Tibial artery (tissue), 4 donors: ENCODE measurements at places on chromosomes 1 and 21.

- no peak for DNase-seq
These were observed 149.8 kb downstream of the PTPRC start for GRCh38 chr1:198788561-198789064.

GRCh38 chr1:227942021-227942715, 5.6 kb downstream of the WNT9A start:
- peak; percentile 12 for DNase-seq

DNA sequence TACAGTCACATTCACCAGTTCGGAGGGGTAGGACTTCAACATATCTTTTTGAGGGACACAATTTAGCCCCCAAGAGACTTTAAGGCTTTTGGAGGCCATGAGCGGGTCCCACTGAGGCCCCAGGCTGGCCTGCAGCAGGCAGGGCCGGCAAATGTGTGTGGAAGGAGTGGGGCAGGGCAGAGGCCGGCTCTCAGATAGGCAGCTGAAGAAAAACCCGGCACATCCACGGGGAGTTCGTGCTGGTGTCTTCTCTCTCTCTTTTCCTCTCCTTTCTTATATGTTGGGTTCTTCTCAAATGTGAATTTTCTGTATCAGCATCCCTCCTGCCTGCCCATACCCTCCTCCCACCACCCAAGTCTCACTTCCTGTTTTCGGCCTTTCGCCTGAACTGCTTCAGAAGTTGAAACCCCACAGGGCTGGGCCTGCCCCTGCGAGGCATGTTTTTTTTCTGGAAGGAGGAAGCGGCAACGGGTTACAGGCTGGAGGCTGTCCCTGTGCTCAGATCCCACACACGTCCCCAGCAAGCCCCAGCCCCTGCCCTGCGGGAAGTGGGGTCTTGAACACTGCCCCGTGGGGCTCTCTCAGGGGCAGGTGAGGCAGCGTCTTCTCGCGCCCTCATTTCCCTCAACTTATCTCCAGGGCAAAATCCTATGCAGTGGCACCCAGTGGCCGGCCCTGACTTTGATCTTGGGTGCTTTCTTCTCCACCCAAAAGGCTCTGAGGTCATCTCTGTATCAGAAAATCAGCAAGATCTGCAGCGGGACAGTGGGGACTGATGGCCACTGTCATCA, 9.7 kb upstream of the UMODL1 start:
- DNase-seq: peak; percentile 41

GRCh38 chr1:200367841-200368534, 41.8 kb downstream of the ZNF281 start:
- DNase-seq: no peak

- DNase-seq: no peak
These were observed 11.2 kb upstream of the GSTM4 start for GRCh38 chr1:109644670-109645069.

- no peak for DNase-seq
These were observed 233.5 kb upstream of the SGIP1 start for GRCh38 chr1:66300280-66300971.

DNA sequence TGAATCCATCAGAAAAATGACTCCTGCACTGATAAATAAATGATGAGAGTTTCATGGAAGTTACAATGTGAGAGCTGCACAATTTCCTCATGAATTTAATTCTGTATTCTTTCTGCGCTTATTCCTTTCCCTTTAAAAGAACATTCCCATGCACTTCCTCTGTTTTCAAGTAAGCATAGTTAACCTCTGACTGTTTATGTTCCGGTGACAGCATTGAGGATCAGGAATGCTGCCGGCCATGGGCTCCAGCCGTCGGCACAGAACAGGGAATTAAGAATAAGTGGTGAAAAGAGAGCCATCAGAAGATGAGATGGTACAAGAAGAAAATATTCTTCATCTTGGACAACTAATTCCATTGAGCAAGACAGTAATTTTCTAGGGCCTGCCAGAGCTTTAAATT, 65.3 kb downstream of the SUSD4 start:
- no peak for DNase-seq

DNA sequence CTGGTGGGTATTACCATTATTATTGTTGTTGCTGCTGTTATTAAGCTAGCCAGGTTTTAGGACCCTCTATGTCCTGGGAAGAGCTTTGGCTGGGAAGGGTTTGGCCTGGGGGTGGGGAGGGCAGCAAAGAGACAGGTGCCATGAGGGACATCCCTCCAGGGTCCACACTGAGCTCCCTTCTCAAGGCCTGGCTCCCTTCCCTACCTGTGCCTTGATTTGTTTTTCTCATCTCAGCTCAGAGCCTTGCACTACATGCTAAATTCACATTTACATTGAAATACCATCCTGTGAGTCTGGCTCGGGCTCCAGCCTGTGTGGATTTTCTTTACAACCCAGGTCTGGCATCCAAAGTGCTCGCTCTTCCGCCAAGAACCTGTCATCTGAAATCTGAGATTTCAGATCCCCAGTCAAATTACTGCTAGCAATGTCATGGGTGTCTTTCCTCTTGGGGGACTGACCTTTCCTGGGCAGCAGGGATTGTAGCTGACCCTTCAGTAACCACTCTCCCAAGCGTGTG, 536.3 kb downstream of the PTPRU start:
- DNase-seq: no peak

DNA sequence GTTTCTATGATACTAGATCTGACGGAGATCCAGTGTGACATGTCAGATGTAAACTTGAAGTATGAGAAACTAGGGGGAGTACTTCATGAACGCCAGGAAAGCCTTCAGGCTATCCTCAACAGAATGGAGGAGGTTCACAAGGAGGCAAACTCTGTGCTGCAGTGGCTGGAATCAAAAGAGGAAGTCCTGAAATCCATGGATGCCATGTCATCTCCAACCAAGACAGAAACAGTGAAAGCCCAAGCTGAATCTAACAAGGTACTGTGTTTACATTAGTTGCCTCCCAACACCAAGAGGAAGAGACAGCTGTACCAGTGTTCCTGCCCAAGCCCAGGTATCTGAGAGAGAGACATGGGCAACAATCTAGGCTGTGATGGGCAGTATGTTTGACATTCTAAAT, 112.2 kb upstream of the BMP8A start:
- DNase-seq: no peak

DNA sequence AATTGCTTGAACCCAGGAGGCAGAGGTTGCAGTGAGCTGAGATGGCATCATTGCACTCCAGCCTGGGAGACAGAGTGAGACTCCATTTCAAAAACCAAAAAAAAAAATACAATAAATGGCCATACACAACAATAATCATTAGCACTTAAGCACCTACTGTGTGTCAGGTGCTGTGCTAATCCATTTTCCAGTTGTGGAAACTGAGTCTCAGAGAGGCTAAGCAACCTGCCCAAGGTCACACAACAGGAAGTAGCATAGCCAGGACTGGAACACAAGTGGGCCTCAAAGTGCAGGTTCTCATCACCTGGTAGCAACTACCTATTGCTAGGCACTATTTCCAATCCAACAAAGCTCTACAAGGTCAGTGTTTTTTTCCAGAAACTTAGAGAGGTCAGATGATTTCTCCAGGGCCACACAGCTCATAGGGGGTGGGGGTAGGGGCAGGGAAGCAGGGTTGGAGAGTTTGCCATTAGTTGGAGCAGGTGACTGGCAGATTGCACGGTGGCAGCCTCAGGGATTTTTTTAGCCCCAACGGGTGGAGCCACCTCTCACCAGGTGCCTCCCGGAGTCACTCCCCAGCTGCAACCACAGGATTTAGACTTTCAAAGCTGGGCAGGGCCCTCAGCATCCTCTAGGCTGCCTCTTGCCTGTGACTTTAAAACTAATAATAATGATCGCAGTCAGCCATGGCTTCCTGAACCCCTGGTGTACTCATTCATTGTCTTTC, 52.5 kb upstream of the ID3 start:
- DNase-seq: no peak

- DNase-seq: no peak
These were observed 18.1 kb upstream of the ARHGAP29 start for GRCh38 chr1:94255476-94255875.

- no peak for DNase-seq
These were observed 3.7 kb upstream of the AUNIP start for GRCh38 chr1:25862785-25863485.

GRCh38 chr1:228818296-228818695, 83.0 kb downstream of the RHOU start:
- no peak for DNase-seq

DNA sequence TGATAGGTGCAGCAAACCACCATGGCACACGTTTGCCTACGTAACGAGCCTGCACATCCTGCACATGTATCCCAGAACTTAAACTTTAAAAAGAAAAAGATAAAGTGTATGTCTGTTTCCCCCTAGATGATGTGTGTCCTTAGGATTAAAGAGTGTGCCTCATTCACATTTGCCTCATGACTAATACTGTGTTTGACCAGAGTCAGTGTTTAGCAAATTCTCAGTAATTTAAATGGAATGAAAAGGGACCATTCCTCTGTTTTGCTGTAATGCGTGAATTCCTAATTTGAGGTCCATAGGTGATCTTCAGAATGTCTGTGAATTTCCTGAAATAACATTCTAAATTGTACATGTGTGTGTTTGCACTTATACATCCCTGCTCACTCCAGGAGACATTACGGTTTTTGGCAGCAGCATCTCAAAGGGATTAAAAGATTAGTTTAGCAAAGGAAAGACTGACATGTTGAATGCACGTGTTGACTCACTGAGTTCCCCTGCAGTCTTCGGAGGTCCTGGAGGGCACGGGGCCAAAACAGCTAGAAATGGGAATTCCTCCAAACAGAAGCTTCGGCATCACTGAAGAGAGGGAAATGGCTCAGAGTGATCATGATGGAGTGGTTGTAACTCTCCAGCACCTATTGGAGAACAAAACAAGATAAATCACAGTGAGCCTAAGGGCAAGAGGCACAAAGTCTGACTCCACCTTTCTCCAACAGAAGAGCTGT, 19.1 kb upstream of the SLC35F3 start:
- DNase-seq: no peak

GRCh38 chr1:182909578-182909977, 43.4 kb downstream of the SHCBP1L start:
- no peak for DNase-seq

DNA sequence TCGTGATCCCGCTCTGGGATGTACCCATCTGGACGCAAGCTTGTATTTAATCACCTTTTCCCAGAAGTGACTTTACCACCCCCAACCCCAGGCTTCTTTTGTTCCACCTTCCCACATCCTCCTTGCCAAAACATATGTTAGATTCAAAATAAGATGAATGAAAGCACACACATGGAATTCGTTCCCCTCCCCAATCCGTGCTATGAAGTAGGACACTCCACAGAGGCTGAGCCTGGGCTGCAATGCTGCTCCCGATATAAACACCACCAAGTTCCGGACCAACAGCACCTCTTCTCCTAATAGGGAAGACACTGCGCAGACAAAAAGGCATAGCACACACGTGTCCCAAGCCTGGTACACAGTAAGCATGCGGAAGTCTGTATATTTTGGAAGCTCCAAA, 86.1 kb downstream of the CLSTN1 start:
- DNase-seq: no peak

DNA sequence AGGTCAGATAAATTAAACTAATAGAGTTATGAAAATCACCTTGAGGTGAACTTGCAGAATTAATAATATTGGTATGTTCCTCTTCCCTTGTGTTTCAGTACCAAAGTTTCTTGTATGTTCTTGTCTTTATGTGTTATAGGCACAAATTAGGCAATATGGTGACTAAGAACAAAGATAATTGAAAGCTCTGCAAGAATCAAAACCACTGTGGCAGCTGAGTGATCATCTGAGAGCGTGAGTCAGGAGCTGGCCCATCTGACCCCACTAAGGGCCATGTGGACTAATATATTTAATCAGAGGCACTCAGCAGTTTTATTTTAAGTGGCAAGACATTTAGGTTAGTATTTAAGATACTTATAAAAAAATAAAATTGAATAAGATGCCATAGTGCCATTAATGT, 12.8 kb upstream of the CASQ2 start:
- DNase-seq: no peak

DNA sequence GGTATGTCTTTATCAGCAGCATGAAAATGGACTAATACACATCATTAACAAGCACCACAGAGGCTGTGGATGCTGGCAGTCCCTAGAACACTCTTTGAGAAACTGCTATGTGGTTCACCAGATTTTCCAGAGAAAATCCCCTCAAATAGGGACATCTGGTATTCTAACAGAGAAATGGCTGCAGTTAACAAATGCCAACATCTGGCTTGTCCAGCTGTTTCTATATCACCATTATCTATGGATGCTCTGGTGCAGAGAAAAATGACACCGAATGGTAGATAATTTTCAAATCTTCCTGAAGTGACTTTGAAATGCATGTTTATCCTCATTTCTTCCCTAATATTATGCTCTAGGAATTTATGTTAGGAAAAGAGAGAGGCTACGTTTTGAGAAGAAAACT, 403.5 kb upstream of the PROX1 start:
- DNase-seq: no peak

- no peak for DNase-seq
These were observed 755 bp upstream of the THRAP3 start for GRCh38 chr1:36223381-36223995.

GRCh38 chr21:45825219-45825618, 156.4 kb upstream of the COL6A1 start:
- DNase-seq: no peak

GRCh38 chr1:198772626-198773025, 133.8 kb downstream of the PTPRC start:
- no peak for DNase-seq

DNA sequence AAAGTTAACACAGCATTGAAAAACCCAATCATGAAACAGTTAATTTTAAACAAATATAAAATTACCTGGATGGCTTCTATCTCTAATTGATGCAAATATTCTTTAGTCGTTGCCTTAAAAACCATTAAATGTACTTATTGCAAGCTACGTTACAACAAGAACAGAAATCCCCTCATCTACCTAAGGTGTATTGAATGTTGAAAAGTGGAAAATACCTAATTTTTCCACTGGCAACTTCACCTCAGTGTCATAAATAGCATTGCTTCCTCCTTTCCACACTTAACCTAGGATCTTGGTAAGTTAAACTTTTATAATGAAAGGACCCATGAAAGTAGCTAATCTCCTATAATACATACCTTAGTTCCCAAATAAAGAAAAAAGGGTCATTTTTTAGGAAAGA, 5.4 kb downstream of the GADD45A start:
- DNase-seq: no peak

DNA sequence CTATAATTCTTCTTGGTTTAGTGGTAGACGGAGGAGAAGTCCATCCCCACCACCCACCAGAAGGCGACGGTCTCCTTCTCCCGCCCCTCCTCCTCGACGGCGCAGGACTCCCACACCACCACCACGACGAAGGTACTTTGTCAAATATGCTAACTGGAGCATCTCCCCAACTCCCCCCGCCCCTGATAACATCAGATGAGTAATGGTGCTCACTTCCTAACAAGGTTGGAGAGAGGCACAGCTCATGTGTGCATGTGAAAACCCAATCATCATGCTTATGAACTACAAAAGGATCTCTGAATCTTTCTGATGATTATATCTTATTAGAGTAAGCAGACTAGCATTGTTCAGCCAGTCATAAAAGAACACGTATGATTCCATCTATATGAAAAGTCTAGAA, 23.7 kb downstream of the SRRM1 start:
- DNase-seq: no peak
